ENCODE measurements at places on chromosomes 7 and 10.

DNA sequence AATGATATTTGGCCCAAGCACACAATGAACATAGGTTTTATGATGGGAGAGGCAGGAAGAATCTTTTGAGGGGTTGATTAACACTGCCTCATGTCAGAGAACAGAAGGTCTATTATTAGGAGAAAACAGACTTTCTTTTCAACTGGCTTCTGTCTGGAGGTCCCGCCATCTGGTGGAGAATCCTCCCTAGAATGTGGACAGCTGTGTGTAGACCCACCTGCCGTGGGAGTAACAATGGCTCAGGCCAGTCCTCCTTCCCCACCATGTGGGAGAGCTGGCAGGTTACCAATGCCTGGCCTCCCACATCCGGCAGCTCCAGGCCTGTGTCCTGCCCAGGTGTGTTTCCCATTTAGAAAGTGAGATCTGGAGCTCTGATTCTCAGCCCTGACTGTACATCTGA lies 70.4 kb upstream of the AOAH start:
- no peak for DNase-seq

GRCh38 chr10:28296023-28296422 lies 6.8 kb downstream of the MPP7 start:
- DNase-seq = no peak

DNA sequence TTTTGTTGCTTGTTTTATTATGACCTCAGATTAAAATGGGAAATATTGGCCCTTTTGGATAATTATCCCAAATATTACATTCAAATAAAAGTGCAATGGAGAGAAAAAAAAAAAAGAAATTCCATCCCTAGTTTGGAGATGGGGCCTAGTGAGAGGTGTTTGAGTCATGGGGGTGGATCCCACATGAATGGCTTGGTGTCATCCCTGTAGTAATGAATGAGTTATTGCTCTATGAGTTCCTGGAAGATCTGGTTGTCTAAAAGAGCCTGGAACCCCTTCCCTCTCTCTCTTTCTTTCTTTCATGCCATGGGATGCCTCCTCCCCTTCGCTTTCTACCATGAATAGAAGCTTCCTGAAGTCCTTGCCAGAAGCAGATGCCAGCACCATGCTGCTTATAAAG lies 44.3 kb downstream of the MSRB2 start:
- DNase-seq = no peak

DNA sequence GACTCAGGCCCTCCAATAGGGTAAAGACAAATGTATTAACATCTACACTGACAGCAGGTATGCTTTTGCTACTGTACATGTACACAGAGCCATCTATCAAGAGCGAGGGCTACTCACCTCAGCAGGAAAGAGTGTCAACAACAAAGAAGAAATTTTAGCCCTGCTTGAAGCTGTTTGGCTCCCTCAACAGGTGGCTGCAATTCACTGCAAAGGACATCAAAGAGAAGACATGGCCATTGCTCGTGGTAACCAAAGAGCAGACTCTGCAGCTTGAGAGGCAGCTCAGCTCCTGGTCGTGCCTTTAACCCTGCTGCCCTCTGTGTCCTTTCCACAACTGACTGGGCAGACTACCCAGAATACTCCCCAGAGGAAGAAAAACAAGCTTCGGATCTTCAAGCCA lies 5.1 kb downstream of the AKR1B15 start:
- DNase-seq = peak; percentile 7

- peak; percentile 2 for DNase-seq
These were observed 96.0 kb upstream of the SAMD8 start for GRCh38 chr10:75015442-75015841.

DNA sequence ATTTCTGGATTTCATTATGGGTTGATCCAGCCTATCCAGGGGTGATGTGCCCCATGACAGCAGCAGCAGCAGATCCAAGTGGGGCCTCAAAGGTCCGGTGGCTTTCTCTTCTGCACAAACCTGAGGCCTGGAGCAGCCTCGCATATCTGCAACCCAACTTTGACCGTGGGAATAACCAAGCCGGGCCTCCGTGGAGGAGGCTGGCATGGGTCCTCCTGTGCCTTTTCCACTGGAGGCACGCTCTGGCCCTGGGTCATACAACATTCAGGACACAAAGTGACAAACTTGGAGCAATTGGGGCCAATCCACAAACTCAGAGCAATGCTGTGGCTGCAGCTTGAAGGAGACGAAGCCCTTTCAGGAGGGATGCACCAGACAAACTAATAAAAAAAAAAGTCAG lies 330.0 kb upstream of the MKI67 start:
- DNase-seq = no peak

- no peak for DNase-seq
These were observed 387.3 kb downstream of the HPSE2 start for GRCh38 chr10:98848361-98848760.

- no peak for DNase-seq
These were observed 275.6 kb downstream of the SNX10 start for GRCh38 chr7:26567266-26567665.

Measured in GM23248 (cell line).